HEK293T (cell line): ENCODE measurements at places on chromosomes 12 and 14.
A peak's percentile ranks its signal among the peaks of the same experiment; 100 is the strongest.

DNA sequence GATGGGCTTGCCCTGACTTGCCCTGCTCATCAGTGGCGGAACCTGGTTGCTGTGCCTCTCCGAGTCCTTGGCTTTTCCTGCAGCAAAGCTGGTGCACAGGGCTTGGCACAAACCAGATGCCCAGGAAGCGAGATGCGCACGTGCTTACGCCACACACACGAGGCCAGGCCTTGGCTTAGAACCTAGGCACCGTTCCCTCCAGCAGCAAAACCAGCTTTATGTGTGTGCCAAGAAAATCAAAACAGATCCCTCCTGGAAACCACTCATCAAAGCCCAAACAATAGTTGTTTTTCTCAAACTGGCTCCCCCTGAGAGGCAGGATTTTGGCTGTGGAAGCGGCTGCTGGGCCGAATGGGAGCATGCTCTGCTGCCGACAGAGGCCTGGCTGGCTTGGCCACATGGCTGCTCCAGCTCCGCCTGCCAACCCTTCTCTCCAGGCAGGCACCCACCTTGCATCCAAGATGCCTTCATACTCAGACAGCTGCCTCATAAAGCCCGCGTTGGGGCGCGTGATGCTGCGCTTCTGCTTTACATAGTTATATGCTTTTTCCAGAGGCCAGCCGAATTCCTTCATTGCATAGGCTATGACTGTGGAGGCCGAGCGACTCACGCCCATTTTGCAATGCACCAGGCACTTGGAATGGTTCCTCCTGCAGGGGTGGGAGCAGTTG is 58.7 kb downstream of the SSH1 start:
- no peak for DNase-seq

- no peak for DNase-seq
These were observed 41.6 kb upstream of the CDK17 start for GRCh38 chr12:96441816-96442215.

DNA sequence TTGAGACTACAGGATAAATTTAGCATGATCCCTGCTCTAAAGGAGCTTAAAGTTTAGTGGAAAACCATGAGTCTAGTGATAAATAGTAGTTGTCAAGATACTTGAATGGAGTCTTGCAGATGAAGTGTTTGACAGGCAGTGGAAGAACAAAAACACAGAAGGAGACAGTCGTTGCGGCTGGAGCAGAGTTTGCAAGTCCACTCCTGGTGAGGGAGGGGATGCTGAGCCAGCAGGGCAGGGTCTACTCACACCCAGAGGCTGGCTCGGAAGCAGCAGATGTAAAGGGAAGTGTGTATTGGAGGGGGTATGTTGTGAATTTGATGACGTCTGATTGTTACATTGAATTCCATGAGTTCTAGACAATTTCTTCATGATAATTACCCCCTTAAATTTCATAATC is 61.3 kb downstream of the TRAF3 start:
- DNase-seq, result no peak

DNA sequence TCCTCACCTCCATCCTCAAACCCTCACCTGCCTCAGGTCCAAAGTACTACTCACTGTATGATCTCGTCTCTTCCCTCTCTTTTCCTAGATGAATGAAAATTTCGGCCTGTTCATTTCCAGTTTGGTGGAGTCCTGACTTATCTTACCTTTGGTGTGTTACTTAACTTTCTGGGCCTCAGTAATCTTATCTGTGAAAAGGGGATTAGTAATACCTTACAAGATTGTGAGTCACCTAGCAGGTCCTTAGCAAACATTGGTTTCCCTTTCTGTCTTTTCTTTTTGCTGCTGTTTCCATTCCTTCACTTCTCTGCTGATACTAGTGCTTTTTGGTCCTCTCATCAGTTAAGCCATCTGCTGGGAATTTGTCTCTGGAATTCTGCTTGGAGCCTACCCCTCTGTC is 52.8 kb downstream of the AKAP6 start:
- no peak for DNase-seq

- no peak for DNase-seq
These were observed 37.5 kb downstream of the FZD10 start for GRCh38 chr12:130199581-130200390.

- no peak for DNase-seq
These were observed 10.6 kb downstream of the CEP128 start for GRCh38 chr14:80930836-80931389.

GRCh38 chr12:109358154-109358869 is 10.6 kb downstream of the MYO1H start:
- no peak for DNase-seq

DNA sequence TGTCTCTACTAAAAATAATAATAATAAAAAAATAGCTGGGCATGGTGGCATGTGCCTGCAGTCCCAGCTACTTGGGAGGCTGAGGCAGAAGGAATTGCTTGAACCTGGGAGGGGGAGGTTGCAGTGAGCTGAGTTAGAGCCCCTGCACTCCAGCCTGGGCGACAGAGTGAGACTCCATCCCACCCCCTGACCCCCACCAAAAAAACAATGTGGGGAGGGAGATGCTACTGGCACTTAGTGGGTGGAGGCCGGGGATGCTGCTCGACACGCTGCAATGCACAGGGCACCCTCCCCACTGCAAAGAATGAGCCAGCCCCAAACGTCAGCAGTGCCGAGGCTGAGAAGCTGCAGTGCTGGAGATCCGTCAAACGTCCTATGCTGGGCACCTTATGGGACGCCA is 77.5 kb upstream of the MAP1LC3B2 start:
- DNase-seq, result no peak

DNA sequence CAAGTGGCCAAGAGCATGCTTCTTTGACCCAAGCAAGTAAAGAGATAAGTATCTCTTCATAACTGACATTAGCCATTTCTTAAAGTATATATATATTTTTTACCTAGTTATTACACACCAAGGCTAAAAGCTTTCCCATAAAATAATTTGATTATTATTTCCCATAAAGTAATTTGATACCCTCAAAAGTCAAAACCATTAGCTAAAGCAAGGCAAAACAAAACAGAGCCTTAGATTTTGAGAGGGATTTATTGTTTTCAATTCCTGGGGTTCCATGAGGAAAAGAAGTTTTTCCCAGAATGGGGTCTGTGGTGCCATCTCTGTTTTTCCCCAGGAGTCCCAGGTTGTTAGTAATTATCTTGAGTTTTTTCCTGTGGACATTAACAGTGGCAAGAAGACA is 125.5 kb upstream of the NUDT4 start:
- DNase-seq, result no peak

DNA sequence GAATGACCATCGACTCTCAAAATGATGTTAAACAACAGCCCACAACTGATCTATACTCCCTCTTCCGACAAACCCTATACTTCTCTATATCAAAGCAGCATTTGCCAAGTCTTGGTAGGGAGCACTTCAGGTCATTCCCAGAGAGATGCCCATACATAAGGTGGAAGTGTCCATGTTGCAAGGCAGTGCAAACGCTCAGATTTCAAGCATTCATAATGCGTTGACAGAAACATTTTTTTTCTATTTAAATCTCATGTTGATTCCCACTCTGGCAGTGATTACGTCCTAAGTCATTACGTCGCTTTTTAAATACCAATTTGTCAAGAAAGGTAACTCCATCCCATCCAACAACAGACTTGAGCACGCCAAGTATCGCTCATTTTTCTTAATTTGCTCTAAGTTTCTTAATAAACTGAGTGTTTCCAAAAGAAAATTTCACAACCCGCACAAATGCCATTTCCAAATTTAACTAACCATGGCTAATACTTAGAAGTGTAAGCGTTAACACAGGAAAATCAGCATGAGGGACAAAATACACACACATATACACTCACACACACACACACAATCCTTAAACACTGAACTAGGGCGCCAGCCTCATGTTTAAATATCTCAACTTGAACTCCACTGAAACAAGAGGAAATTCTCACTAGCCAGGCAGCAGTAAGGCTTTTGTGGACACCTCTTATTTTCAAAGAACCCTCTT is 1.1 kb downstream of the GXYLT1 start:
- no peak for DNase-seq

GRCh38 chr12:41212625-41213024 is 24.5 kb downstream of the PDZRN4 start:
- no peak for DNase-seq

- DNase-seq, result no peak
These were observed 48.5 kb downstream of the CHST11 start for GRCh38 chr12:104505095-104505818.

- no peak for DNase-seq
These were observed 72.6 kb upstream of the SLC35F4 start for GRCh38 chr14:57938533-57938932.

- no peak for DNase-seq
These were observed 26.7 kb downstream of the TBK1 start for GRCh38 chr12:64478661-64479060.

- no peak for DNase-seq
These were observed 50.2 kb downstream of the MYF5 start for GRCh38 chr12:80766897-80767296.

GRCh38 chr12:68573406-68573805 is 37.3 kb upstream of the RAP1B start:
- no peak for DNase-seq

DNA sequence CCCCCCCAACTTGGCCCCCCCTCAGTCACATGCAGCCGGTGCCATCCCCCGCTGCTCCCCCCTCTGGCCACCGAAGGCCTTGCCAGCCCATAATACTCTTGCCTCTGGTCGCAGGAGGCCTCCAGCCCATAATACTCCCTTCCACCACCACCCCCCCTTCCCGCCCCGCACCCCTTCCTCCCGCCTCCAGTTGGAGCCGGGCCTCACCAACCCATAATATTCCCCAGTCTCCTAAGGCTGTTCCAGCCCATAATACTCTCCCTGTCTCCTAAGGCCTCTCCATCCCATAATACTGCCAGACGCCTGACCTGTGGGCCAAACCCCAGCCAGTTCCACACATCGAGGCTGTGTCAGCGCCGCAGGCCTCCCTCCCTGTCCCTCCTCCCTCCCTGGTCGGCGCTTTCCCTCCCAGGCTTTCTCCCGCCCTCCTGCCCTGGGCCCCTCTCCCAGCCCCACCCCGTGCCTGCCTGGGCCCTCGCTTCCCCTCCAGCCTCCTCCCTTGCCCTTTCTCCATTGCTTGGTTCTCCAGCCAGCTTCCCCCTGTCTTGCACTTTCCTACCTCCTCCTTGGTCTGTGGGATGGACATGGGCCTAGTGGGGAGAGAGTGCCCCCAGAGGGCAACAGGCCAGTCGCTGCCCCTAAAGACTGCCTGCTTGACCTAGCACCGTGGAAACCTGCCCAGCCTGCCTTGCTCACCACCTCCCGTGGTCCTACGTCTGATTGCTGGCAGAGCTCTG is 6.8 kb upstream of the CHD4 start:
- peak; percentile 87 for DNase-seq

- DNase-seq, result no peak
These were observed 13.9 kb upstream of the KRT80 start for GRCh38 chr12:52205612-52206303.

DNA sequence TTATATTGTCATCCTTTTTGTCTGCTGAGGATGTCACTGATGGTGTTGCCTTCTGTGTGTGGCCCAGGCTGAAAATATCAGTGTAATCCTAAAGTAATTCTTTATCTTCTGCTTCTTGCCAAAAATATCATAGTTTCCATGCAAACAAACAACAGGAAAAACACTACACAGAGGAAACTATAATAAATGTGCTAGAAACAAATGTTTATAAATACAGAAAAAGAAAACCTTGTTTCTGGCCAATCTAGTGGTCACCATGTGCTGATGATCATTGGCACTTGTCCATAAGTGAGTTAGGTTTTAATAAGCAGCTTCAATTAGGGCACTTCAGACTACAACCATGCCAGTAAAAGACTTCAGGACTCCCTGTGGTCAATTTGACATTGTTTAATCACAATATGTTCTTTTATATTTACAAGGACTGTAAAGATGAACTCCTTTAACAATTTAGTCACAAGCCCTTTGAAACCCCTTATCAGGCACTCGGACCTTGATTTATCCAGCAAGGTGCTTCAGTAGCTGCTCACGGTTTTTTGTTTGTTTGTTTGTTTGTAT is 124.8 kb downstream of the TMTC3 start:
- DNase-seq, result no peak

GRCh38 chr12:5612556-5613410 is 180.9 kb downstream of the NTF3 start:
- no peak for DNase-seq

DNA sequence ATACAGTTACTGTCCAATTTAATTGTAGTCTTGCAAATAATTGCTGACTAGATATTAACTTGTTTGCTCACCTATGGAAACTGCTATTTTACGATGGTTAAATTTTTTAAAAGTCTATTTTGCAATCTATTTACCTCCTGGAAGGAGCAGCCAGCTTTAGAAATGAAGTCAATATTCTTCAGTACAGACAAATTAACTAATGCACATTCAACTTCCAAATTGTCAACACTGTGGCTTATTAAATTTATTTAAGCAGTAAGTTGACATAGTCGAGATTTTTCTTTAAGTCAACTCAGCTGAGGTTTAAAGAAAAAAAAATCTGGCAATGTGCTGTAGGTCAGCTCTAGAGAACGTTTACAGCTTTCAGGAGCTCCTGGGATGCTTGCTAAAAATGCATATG is 221.2 kb downstream of the SSPN start:
- DNase-seq, result no peak

DNA sequence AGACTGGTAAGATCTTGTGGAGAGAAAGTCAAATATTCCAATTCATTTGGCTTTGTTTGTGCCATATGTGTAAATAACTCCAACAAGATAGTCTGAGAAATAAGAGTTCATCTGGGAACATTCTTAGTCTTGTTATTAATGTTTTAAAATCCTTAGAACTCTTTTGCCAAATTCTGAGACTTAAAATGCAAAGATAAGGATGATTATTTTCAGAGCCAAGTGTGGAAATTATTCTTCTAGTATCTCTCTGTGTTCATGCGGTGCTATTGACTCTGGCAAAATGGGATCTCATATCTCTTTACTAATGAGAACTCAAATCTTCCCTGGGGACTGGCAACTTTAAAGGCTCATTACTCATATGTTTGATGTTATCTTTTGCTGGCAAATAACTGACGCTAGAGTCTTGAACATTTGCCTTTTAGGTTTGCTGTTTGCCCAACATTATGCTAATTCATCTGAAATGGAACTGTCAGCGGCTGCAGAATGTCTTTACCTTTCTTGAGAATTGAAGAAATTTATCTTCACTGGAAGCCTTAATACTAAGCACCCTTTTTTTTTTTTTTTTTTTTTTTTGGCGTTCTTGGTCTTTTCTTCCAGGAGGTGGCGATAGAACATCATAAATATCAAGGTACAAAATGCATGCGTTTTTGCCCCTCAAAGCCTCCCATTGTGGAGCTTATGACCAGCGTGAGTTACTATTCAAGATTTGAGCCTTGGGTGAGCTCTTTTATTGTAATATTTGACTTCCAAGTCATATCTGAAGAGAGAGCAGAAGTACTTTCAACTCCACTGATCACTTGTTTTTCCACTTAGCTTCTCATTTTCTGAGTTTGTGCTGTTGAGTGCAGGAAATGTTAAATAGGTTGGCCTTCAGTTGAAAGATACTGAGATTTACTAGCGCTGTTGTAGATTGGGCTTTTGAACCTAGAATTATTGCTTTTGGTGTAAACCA is 86.5 kb downstream of the CAND1 start:
- DNase-seq, result peak; percentile 39

GRCh38 chr12:7439579-7440505 is 4.1 kb downstream of the CD163L1 start:
- peak; percentile 32 for DNase-seq

- no peak for DNase-seq
These were observed 2.1 kb downstream of the DUSP6 start for GRCh38 chr12:89350260-89350629.

- DNase-seq, result no peak
These were observed 1722.1 kb upstream of the SEL1L start for GRCh38 chr14:83255727-83256090.
